ENCODE measurements at places on chromosomes 6 and 20.

GRCh38 chr6:12586721-12587480, 129.7 kb upstream of the PHACTR1 start:
- no peak for DNase-seq

GRCh38 chr6:96974516-96974915, 50.0 kb downstream of the KLHL32 start:
- DNase-seq, result no peak

GRCh38 chr6:2911171-2911570, 8.1 kb upstream of the SERPINB9 start:
- DNase-seq, result no peak

DNA sequence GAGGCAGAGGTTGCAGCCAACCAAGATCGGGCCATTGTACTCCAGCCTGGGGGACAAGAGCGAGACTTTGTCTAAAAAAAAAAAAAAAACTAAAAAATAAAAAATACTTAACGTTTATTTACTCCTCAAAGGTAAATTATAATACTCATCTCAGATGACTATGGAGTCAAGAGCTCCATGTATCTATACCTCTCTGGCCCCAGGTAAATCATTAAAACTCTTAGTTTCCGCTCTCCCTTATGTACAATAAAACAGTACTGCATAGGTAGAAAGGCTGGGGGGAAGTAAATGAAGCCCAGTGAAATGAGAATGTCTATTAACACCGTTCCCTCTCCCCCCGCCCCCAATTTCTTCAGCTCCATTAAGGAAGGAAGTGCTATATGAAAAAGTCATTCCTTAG, 1.2 kb downstream of the SRSF12 start:
- DNase-seq, result no peak

- DNase-seq, result no peak
Measured at GRCh38 chr6:1118287-1118647, 193.6 kb upstream of the FOXQ1 start.

DNA sequence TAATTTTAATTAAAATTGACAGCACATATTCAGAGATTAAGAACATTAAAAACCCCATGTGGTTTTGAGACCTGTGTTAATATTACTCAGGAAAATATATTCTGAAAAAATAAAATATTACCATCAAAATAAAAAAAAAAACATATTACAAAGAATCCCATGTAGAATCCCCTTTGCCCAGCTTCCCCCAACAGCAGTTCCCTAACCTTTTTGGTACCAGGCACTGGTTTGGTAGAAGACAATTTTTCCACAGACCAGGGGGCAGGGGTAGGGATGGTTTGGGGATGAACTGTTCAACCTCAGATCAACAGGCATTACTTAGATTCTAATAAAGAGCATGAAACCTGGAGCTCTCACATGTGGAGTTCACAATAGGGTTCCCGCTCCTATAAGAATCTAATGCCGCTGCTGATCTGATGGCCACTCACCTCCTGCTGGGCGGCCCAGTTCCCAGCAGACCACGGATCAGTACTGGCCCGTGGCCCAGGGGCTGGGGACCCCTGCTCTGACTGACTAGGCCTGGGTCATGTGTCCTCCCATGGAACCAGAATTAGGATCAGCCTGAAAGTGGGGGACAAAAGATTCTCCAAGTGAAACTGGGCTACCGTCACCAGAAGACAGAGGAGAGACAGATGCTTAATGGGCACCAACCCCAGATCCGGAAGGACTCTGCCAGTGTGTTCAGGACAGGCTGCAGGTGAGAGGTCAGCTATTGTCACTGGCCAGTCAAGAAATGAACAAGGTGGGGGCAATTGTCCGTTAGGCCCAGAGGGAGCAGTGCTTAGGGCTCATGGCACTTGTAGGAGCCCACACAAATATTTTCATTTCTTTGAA, 235.5 kb downstream of the PREX1 start:
- DNase-seq, result no peak

GRCh38 chr6:9487128-9487527, 927.7 kb downstream of the TFAP2A start:
- no peak for DNase-seq

- DNase-seq, result no peak
Measured at GRCh38 chr20:20404633-20405032, 36.7 kb downstream of the INSM1 start.

- DNase-seq, result no peak
Measured at GRCh38 chr20:48805716-48806115, 22.1 kb downstream of the PREX1 start.

DNA sequence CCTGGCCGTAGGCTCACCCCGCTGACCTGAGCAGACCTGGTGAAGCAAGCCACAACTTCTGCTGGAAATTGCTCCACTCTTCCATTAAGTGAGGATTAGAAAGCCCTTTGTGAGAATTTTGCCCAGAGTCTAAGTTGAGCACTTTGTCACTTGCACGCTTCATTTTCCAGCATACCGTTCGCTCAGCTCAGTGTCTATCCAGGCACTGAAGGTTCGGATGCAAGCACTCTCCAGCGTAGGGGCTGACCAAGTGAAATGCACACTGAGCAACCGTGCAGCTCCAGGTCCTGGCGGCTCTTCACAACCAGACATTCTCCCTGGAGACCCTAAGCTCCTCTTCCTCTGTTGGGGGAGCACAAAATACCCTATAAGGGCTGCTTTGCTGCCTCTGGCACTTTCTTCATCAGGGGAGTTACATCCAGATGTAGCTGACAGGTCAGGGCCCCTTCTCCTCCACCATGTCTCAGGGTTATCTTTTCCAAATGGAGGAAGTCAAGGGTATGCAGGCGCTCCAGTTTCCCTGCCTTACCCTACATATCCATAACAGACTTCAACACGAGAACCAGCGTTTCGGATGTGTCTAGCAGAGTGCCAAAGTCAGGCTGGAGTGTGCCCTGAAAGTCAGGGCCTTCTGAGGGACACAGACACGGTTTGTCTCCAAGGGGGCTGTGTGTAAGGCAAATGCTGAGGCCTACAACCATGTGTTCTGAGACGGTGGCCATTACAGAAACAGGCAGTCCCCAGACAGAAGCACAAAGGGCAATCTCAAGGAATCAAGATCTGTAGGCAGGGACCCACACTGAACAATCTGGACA, 146.7 kb upstream of the AFDN start:
- DNase-seq, result no peak

GRCh38 chr6:68638230-68638900, 3.3 kb downstream of the ADGRB3 start:
- no peak for DNase-seq

GRCh38 chr20:38184101-38184500, 19.0 kb upstream of the TGM2 start:
- DNase-seq, result no peak

DNA sequence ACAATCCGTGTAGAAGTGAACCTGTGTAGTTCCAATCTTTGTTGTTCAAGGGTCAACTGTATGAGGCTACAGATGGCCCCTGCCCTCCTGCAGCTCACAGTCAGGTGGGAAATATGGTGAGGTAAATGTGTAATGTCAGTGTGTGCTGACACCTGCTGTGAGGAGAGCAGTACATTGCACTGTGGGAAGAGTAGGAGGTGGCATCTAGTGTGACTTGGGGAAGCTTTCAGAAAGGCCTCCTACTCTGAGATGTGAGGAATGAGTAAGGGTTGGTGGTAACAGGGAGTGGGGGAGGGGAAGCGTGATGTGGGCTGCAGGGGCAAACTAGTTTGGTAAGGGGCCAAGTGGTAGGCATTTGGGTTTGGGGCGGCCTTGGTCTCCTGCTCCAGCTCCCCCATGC, 188.8 kb downstream of the FARS2 start:
- DNase-seq, result no peak

GRCh38 chr20:39245685-39246311, 283.7 kb downstream of the DHX35 start:
- no peak for DNase-seq

- DNase-seq, result no peak
Measured at GRCh38 chr6:1767481-1768246, 157.9 kb downstream of the FOXC1 start.

DNA sequence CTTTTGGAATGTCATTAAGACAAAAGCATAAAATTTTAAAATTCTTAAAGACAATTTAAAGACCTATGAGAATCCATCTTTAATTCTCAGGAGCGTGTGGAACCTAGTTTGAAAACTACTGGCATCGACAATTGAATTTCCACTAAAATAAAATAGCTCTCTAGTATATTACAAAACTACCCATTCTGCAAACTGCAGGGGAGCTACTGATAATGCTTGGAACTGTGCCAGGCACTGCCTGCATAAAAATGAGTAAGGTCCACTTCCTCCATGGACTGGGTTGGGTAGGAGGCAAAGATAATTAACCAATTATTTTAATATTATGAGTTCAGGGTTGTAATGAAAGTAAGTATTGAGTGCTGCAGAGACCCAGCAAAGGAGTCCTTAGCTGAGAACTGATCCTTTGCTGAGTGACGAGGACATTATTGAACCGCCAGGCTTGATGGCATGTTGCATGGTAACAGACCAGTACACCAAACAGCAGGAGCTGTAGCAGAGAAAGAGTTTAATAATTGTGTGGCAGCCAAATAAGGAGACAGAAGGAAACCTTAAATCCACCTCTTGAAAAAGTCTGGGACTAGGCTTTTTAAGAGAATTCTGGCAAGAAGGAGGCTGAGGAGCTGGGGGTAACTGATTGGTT, 261.3 kb downstream of the ESR1 start:
- no peak for DNase-seq

DNA sequence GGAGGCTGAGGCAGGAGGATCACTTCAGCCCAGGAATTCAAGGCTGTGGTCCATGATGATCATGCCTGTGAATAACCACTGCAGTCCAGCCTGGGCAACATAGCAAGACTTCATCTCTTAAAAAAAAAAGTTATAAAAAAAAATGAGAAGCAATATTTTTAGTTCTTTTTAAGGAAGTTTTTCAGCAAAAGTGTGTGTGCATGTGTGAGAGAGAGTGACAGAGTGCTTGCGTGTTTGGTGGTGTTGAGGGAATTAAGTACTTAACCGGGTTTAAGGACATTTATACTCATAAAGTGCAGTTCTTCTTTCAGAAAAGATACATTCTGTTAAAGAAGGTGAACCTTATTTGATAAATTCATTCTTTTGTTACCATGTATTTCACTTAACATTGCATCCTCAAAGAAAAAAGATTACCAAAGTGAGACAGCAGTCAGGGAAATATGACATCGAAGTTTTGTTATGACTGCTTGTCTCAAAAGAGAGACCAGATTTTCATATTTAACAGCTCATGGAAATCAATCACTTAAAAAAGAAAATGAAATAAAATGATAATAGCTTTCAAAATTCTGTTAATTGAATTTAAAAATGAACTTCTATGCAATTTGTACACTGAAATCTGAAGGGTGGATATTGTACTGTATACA, 254.7 kb downstream of the ARHGAP18 start:
- no peak for DNase-seq

GRCh38 chr20:41889126-41889843, 271.1 kb upstream of the CHD6 start:
- no peak for DNase-seq

GRCh38 chr6:37686111-37686510, 11.6 kb downstream of the MDGA1 start:
- DNase-seq, result no peak

DNA sequence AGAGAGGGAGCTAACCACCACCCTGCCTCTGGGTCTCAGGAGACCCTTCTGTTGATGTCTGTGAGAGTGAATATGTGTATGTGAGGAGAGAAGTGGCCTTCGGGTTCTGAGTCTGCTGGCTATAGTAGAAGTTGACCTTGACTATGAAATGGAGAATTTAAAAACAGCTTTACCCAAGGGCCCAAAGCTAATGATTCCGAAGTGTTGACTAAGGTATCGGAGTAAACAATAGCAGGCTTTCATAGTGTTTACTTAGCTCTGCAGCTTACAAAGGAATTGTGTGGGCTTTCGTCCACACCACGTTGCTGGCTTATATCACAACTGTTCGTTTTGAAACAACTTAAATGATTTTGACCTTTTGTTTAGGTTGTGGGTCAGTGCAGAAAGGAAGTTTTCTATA, 126.5 kb upstream of the JAG1 start:
- DNase-seq, result no peak

- no peak for DNase-seq
Measured at GRCh38 chr6:158049055-158050028, 67.7 kb downstream of the SYNJ2 start.

GRCh38 chr6:152180601-152181000, 373.1 kb downstream of the ESR1 start:
- no peak for DNase-seq

GRCh38 chr20:1848373-1848772, 46.8 kb upstream of the SIRPA start:
- no peak for DNase-seq

- DNase-seq, result no peak
Measured at GRCh38 chr6:157271911-157272310, 51.4 kb downstream of the TMEM242 start.

GRCh38 chr6:4777394-4777935, 1.3 kb downstream of the CDYL start:
- DNase-seq, result no peak

GRCh38 chr6:1416191-1416760, 26.9 kb downstream of the FOXF2 start:
- no peak for DNase-seq

GRCh38 chr6:32566957-32567356, 22.7 kb downstream of the HLA-DRB1 start:
- DNase-seq, result no peak

DNA sequence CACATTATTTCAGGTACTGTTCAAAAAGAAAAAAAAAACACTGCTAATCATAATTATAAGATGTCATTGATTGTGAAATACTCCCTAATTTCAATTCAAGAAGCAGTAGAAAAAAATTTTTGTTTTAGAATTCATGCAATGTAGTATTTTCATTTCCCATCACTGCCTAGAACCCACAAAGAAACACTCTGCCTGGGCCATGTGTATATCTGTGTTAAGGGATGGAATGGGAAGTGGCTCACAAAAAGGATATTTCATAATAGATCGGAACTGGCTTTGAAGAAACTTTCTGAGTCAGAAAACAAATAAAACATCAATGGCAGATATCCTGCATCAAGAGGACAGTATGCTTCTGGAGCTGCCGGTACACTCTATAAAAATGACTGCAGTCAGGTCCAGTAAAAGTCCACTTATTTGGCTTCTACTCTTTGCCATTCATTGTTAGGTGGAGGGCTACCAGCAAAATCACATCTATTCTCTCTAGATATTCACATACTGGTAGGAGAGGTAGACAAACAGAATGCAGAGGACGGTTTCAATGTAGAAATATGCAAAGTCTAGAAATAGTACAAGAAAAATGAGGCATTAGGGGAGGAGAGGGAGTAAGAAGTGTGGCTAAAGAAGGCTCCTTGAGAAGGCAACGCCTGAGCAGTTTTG, 135.0 kb upstream of the TNFAIP3 start:
- no peak for DNase-seq

GRCh38 chr6:44128020-44128917, 915 bp downstream of the TMEM63B start:
- no peak for DNase-seq

GRCh38 chr6:136326038-136326553, 36.5 kb upstream of the BCLAF1 start:
- no peak for DNase-seq
